ENCODE measurements at places on chromosomes 2 and 18. TPM values are rescaled to one million over a fixed set of nuclear protein-coding genes. Genes with fewer than 3 reads are reported as not detected.
A peak's percentile ranks its signal among the peaks of the same experiment; 100 is the strongest.

GRCh38 chr2:118372886-118373830 is 284.9 kb downstream of the INSIG2 start:
- DNase-seq: peak; percentile 23

DNA sequence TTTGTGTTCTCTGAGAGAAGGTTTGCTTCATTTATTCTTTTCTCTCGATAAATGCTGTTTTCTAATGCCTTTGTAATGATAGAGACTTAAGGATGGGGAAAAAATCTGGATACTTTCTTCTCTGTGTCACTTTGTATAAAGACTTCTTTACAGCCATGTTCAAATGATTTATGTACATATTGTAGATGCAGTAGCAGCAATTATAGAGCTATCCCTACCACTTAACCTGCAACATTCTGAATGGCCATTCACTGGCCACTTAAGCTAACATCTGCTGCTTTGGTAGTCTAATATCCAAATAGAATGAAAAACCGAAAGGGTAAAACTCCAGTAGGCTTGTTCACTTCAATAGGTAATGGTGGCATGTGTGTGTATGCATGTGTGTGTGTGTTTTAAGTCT is 97.8 kb downstream of the CSRNP3 start:
- DNase-seq: no peak

- no peak for DNase-seq
Observed at GRCh38 chr18:61172624-61173023, 160.6 kb upstream of the CDH20 start.

DNA sequence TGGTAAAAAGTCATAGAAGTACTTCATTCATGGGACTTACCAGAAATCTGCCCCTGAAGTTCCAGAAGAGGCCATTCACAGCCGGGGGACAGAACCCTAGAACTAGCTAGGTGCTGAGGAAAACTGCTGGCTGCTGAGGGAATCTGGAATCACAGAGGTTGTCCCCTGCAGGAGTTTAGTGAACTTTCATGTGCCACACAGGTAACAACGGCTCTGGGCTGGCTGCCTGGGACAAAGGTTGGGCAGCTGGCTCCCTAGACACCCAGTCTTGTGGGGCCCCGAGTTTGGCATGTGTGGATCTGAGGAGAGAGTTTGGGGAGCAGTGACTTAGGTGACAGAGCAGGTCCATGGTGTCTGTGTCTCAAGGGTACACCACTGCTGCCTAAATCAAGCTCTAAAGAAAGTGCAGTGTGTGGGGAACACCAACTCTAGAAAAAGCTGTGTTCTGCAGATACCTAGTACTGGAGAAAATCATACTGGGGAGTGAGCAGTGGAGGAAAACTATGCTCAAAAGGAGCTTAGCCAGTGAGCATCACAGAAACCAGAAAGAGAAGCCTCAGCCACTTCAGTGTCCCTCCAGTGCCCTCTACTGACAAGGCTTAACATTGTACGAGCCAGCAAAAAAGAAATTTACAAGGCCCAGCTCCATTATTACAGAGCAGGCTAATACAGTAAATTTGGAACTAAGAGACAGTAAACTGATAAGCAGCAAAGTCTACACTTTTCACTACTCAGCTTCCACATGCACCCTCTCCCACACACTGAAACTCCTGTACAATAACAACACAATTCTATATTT is 15.2 kb downstream of the GALNT3 start:
- DNase-seq: no peak

- no peak for DNase-seq
Observed at GRCh38 chr18:54440292-54440691, 82.6 kb downstream of the C18orf54 start.

- DNase-seq: peak; percentile 12
Observed at GRCh38 chr2:99600981-99601651, 111.3 kb upstream of the REV1 start.

DNA sequence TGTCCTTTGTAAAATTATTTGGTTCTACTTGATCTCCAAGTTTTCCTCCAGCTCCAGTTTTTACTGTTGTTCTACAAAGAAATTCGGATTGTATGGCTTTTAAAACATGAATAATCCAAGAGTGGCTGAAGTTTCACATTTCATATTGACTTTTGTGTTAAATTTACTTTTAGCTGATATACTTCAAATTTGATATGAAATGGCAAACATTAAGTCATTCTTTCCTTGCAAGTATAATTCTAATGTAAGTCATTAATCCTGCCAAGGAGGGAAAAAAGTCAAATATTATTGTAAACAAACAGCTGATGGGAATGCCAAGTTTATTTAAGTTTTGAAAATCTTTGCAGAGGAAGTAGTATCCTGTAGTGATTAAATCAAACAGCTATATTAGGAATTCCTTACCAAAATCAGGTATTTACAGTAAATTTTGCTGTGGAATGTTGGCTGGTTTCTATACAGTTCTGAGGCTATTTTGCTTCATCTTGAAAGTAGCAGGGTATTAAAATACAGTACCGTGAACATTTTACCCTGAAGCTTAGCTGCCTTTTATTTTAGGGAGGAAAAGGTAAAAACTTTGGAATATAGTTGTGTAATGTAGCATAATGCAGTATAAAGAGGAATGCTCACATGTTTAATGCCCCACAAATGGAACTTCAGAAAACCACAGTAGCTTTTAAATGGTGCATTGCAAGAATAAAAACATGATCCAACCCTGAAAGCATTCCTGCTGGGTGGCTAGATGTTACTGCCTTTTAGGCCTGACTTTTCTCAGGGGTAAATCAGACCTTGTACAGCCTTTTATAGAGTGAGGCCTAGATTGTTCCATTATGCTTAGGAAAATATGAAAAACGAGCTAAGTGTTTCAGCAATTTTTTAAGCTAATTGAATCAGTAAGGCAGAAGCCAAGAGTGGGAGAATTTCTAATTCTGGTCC is 62.7 kb upstream of the NT5C1B start:
- peak; percentile 65 for DNase-seq

- DNase-seq: no peak
Observed at GRCh38 chr2:218089259-218089658, 20.2 kb downstream of the RUFY4 start.

DNA sequence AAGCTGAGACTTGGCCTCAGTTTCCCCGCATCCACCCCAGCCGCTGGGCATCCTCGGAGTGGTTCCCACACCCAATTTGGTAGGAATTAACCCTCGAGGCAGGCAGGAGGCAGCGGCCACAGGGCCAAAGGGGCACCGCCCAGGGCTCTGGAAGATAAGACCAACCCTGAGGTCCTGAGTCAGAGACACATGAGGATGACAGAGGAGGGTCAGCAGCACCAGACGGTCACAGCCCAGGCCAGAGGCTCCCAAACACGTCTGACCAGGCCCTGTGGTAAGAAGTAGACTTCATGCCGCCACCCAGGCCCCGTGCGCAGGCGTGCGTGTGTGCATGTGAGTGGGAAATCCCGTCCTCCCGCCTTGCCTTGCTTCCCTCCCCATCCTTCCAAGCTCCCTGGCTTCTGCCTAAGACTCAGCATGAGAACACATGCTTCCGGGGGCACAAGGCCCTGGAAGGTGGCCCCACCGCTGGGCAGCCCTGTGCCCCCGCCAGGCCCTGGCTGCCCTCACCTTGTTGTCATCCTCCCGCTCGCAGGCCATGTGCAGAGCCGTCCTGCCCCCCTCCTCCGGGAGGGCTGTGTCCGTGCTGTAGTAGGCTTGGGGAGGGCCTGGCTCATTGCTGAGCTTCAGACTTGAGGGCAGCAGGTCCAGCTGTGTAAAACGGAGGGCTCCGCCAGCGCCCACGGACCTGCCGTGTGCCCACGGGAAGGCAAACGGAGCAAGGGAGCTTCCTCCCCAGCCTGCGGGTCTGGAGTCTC is 46.3 kb downstream of the ANKMY1 start:
- no peak for DNase-seq

DNA sequence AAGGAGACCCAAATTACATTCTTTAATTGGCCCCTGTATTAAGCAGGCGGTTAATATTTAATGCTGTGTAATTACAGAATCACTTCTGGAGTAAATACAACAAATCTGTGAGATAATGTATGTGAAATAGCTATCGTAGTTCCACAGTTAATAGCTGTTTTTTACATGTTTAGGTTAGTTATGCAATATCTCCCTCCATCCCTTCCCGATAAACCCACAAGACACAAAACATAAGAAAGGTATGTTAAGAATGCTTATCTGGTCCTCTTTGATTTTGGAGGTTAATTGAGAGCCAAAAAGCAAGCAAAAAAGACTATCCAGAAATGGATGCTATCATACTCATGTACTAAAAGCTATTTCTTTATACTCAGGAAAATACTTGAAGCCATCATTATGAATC is 49.1 kb downstream of the ZNF638 start:
- DNase-seq: peak; percentile 37

GRCh38 chr18:25729072-25729471 is 361.3 kb downstream of the SS18 start:
- DNase-seq: peak; percentile 27

- peak; percentile 86 for DNase-seq
Observed at GRCh38 chr2:159712143-159712928, at the start of gene MARCHF7. Gene MARCHF7 (plus strand): TSS chr2:159712506. CDS start chr2:159729023, 16,517 bp downstream.

DNA sequence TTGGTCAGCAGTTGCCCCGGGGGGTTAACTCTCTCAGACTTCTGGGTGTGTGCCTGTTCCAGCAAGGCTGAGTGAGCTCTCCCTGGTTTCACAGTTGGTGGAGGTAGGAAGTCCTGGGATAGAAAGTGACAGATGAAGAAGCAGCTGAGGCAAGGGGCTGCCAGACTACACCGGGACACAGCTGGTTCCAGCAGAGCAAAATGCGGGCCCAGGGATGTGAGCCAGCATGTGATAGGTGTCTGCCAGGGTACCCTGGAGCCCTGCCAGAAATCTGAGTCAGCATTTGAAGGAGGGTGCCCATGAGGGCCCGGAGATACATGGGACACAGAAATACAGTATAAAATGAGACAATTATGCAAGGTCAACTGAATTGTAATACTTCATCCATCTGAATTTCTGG is 79.3 kb upstream of the LGALSL start:
- no peak for DNase-seq

GRCh38 chr18:66168685-66169235 is 417.9 kb downstream of the CDH7 start:
- no peak for DNase-seq

DNA sequence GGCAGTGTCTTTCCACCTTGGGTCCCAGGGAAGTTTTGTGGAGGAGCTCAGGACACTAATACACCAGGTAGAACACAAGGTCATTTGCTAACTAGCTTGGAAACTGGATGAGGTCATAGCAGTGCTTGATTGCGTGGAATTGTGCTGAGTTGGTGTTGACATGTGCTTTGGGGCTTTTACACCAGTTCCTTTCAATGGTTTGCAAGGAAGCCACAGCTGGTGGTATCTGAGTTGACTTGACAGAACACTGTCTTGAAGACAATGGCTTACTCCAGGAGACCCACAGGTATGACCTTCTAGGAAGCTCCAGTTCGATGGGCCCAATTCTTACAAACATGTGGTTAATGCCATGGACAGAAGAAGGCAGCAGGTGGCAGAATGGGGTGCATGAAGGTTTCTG is 5.9 kb downstream of the CTLA4 start:
- DNase-seq: no peak

- peak; percentile 63 for DNase-seq
Observed at GRCh38 chr18:49613141-49613640, 51.3 kb downstream of the LIPG start.

GRCh38 chr18:49813069-49813318 is 339 bp downstream of the ACAA2 start:
- no peak for DNase-seq

DNA sequence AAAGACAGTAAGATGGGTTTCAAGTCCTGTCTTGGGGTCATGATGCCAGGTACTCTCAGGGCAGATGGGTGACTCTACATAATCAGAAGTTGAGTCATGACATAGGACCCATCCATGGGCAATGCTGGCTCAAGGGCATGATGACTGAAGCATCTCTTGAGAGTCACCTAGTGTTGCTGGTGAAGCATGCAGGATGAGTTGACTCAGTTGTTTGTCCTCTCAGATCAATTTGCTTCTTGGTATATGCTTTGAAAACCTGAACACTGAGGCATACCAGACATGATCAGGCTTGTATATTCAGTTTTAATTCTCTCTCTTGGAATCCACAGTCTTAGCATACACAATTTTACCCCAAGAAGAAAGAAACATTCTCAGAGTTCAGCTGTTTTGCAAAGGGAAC is 658.9 kb upstream of the NXPH2 start:
- DNase-seq: no peak

GRCh38 chr2:199335502-199335901 is 122.2 kb downstream of the SATB2 start:
- peak; percentile 16 for DNase-seq

DNA sequence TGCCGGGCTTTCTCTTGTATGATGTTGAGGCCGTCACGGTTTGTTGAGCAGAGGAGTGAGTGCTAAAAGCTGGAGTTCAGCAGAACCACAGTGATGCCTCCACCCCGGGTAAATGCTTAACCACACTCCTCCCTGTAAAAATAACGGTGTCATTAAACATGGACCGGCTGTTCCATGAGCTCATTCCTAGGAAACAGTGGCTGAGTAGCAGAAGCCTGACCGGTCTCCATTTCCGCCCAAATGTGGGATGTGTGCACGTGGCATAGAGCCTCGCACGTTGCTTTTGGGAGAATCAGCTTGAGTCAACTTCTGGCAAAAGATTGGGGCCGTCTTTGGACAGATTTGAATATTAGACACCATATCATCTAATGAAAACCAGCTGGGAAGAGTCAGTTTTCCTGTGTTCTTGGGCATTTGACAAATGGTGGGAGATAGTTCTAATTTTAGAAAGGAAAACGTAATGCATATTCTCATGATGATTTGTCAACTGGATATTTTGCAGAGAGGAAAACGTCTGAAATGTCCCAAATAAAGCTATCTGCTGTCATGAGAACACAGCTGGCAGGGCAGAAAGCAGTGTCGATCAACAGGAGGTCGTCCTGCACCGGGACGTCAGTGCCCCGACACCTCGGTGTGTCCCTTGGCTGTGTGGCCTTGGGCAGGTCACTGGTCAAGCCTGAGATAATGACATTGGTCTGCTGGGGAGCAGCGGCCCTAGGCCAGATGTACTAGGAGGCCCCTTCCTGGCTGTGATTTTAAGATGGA is 42.4 kb downstream of the LRRFIP1 start:
- DNase-seq: peak; percentile 97

GRCh38 chr2:11303290-11304013 is 41.0 kb downstream of the ROCK2 start:
- peak; percentile 12 for DNase-seq

DNA sequence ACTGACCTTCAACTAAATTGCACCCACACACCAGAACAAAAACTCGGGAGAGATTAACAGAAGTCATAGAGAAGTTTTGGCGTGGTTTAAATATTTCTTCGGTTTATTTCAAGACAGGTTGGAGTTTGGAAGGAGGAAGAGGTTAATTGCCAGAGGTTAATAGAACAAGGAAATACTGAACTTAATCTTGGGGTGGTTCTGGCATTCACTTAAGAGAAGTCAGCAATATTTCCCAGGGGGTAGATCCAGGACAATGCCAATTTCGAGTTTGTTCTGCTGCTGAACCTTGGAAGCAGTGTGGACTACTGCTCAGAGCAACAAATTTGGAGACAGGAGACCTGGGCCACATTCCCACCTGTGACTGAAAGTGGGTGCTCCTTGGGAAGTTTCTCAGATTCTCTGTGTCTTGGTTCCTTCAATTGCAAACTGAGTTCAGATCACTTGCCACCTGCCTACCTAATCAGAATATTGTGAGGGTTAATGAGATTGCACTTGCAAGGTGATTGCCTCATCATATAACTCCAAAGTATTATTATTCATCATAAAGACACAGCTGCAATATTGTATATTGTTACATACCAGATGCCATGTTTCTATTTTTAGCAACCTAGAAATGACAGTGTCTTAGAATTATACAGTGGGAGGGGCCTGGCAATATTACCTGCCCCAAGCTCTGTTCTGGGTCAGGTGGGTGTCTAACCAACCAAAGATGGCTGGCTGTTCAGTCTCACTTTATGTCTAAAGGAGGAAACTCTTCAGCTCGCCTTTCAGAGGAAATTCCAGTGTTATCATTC is 217.4 kb downstream of the CDCA7 start:
- no peak for DNase-seq

PLB1 gene
- total RNA-seq: 1.9 TPM

NPAS2 gene
- total RNA-seq: 5.8 TPM

CCL20 gene
- total RNA-seq: not detected

Data from astrocyte (in vitro differentiated cells and primary cell).